ENCODE measurements at places on chromosomes 4 and X.

DNA sequence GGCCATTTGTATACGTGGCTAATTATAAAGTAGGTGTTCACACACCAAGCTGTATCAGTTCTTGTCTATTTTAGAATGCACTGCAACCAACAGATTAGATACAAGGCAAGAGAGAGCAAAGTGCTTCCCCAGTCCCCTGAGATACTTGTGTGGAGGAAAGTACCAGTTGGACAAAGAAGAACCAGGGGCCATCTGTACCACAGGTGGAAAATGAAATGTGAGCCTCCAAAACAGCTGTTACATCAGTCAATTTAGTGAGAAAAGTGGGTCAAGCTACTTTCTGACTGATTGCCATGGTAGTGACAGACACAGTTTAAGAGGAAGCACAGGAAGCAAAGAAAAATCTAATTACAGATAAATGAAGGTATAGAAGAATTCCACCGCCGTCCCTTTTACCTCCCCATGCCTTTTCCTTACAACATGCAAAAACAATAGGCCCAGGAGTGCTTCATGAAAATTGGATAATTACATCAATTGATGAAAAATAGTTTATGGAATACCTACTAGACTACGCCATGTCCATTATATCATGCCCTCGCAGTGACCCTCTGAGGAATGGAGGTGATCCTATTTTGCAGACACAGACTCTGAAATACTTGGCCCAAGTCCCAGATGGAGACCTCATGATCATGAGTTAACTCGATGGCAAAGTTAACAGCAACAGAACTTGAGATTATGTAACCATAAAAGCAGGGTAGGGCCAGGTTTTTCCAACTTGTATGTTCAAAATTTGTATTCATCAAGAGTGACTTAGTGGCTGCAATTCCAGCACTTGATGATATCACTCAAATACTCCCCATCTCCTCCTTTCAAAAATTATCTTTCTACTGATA, 15.8 kb downstream of the SMPX start:
- no peak for DNase-seq

- no peak for DNase-seq
Observed at GRCh38 chr4:101953949-101954348, 163.4 kb downstream of the BANK1 start.

DNA sequence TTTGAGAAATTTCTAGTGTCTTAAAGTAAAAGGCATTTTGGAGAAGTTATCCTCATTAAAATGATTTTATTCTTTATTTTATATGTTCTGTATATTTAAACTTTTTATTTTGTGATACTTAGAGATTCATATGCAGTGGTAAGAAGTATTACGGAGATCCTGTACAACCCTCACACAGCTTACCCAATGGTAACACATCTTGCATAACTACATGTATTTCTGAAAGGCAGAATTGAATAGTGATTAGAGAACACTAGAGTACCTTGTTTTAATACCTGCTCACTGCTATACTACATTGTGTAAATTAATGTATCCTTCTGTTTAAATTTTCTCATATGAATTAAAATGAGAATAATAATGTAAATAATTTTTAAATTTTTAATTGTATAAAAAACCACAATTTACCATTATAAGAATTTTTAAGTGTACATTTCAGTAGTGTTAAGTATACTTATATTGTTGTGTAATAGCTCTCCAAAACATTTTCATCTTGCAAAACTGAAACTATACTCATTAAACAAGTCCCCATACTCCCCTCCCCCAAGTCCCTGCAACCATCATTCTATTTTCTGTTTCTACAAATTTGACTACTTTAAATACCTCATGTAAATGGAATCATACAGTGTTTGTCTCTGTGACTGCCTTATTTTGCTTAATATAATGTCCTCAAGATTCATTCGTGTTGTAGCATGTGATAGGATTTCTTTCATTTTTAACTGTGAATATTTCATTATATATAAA, 45.4 kb downstream of the INTS12 start:
- DNase-seq, result no peak

GRCh38 chr4:163622379-163623035, 128.0 kb downstream of the TMA16 start:
- DNase-seq, result no peak

DNA sequence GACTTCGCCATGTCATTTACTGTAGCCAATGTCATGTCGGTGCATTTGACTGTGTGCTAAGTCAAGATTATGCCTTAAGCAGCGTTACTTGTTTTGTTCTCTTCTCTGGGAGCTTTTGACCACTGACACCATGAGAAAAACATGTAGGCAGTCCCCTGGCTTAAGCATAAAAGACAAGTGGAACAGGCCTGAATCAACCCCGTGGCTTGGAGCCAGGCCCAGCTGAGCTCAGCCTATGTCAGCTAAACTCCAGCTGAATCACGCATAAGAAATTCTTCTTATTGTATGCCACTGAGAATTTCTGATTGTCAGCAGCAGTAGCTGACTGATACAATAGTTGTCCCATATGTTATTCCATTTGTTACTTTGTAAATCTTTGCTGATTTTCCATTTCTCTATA, 261.9 kb downstream of the CBLL2 start:
- DNase-seq, result no peak

DNA sequence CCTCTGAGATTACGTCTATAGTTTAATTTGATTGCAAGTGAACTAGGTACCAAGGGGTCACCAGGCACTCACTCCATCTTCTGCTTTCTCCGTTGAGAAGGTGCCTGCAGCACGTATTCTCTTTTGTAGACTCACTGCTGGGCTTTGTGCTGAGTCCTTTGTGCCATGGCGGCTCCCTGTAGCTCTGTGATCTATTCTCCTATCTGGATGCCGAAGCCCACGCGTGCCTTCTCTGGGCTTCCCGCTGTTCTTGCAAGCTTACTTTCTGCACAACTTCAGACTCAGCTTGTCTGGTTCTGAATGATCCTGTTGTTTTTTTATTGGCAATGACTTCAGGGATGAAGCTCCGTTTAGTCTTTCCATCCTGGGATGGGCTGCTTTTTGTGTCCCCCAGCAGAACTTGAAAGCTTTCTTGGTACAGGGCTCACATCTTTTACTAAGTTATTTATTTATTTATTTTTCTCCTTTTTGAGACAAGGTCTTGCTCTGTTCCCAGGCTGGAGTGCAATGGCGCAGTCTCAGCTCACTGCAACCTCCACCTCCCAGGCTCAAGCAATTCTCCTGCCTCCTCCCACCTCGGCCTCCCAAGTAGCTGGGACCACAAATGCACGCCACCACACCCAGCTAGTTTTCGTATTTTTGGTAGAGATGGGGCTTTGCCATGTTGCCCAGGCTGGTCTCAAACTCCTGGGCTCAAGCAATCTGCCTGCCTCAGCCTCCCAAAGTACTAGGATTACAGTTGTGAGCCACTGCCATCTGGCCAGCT, 100.9 kb upstream of the NKX1-1 start:
- no peak for DNase-seq

- DNase-seq, result no peak
Observed at GRCh38 chrX:153865685-153866084, 20.3 kb downstream of the L1CAM start.

DNA sequence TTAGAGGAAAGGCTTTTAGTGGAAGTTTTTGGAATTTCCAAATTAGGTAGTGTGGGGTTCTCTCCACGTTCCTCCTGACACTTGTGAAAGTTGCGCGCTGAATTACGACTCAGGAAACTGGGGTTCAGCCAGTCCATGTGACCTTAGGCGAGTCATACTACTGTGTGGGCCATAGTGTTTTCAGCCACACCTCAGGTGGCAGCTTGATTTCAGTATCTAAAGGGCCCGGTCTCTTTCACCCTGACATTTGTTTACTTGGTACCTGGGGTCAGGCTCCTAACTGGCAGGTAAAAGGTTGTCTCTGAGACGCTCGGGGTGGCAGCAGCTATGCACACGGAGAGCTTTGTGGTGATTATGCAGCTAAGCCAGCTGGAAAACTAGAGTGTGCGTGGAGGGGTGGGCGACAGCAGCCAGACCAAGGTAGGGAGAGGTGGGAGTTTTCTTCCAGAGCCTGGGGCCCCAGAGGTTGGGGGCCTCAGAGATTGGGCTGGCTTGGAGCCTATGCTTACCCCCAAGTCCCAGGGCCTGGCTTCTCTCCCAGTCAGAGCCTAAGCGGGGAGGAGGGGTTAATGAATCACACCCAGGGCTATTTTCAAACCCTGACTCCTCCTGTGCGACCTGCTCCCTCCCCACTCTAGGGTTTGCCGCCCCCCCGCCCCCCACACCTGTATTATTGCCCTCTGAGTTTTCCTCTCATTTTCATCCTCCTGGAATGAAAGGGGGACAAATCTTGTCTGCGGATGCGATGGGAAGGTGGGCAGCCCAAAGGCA, 47.2 kb downstream of the STARD8 start:
- DNase-seq, result peak; percentile 34

DNA sequence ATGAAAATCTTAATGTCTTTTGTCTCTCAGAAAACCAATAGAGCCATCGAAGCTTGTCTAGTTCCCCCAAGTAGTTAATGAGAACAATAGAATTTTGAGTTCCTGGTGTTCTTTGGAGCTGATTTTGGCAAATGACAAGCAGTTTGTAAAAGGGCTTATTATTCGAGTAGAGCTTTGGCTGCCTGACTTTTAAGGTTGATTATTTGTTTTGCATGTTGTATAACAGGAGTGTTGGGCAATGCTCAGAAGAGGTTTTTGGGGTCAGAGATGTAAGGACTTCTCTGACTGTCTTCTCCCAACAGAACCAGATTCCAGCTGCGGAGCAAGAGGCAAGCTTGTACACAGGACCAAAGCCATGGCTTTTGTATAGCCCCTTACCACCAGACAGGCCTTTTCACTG, 30.0 kb downstream of the ZCCHC12 start:
- no peak for DNase-seq

DNA sequence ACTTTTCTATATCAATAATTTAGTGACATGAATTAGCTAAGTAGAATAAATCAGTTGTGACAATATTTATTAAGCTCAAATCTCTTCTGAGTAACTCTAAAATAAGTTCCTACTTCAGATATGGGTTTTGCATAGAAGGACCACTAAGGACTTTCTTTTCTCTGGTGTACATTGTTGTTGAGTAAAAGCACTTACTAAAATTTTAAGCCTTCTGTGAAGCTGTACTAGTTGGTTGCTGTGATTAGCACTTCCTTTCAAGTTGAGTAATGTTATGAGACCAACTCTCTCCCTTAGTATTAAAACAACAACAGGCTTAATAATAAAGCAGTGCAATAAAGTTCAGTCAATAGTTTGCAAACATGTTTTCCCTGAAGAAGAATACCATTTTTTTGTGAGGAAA, 667.4 kb upstream of the NDST4 start:
- DNase-seq, result no peak

DNA sequence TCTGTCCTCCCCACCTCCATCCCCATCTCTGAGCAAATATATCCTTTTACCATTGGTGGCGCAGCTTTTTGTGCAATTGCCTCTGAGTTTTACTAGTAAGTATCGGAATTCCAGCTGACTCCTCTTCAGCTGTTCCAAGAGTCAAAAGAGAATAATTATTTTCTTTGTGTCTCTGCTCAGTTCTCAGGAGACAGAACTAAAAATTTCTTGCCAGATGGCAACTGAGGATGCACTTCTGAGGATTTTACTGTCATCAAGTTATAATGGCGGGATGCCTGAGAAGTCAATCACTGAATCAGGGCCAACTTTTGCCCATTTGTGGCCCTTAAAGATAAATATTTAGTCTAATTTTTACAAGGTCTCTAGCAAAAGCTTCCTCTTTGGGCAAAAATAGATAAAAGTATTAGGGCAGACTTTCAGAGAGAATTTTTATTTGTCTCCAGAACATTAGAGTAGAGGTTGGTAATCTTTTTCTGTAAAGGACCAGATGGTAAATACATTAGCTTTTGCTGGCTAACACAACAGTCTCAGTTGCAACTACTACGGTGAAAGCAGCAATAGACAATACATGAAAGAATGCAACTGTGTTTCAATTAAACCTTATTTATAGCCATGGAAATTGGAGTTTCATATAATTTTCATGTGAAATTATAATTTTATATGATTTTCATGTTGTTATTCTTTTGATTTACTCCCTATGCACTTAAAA, 15.6 kb upstream of the ADGRA3 start:
- DNase-seq, result no peak

DNA sequence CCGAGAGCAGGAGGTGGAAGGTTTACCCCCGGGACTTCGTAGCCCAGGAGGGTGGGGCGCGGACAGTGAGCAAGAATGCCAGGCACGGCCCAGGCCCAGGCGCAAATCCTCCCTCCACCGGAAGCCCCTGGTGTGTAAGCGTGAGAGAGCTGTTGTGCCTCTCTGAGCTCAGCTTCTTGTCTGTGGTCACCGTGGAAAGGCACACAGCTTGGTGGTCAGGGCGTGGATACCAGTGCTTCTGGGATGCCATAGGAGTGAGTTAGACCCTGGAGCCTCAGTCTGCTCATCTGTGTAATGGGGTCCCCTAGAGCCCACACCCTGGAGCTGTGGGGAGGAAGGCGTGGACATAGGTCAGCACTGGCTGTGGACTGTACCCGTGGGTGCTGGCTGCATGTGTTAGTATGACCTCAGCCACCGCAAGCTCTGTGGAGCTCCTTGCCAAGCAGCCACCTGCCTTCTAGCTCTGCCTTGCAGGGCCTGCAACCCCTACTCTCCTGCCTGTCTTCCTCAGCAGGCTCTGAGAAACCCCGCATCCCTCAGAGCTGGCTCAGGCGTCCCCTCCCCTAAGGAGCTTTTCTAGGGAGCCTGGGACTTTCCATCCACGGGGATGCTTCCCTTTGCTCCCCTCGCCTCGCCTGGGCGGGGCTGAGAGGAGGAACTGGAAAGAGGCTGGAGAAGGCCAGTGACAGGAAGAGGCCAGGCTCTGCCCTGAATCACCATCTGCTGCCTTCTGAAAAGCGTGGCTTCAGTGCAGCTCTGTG, 28.0 kb upstream of the AFAP1 start:
- DNase-seq, result no peak

DNA sequence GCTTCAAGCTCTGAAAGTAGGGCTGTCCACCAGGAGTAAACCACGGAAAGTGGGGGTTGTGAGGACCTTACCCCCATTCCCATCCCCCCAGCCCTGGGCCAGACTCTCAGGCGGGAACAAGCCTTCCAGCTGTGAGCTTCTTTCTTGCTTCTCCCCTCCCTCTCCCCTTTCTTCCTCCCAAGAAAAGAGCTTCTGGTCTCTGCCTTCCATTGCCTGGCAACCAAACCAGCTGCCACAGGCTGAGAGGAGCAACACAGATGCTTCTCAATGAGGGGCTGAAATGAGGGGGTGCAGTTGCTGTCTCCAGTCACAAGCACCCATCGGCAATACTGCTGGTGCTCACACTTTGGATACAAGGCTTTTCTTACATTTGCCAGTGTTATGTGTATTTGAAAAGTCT, 72.5 kb downstream of the SLC16A2 start:
- DNase-seq, result no peak

- DNase-seq, result peak; percentile 58
Observed at GRCh38 chrX:151680805-151681204, 14.5 kb upstream of the PRRG3 start.

- DNase-seq, result no peak
Observed at GRCh38 chr4:170114636-170115035, 24.9 kb upstream of the AADAT start.

GRCh38 chrX:21972046-21972445, 31.5 kb downstream of the SMS start:
- DNase-seq, result no peak

DNA sequence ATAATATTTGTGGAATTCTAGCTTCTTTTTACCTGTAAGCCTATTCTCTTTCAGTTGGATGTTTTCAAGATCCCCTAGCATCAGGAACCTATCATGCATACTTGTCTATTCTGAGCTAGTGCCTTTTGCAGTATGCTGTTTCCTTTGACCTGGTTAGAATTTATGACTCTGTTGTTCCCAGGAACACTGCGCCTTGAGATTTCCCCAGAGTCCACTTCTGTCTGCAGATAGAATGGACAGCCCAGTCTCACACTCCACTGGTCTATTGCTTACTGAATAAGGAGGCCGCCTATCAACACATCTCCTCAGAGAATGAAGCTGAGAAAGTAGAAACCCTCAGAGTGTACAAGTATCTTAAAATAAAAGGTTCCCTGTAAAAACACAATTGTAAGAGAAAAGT, 465.1 kb upstream of the GALNTL6 start:
- DNase-seq, result no peak
